Mesenteric fat pad (tissue), 1 donor: ENCODE measurements at places on chromosomes 6 and 20. TPM values are rescaled to one million over a fixed set of nuclear protein-coding genes. Genes with fewer than 3 reads are reported as not detected.
A peak's percentile ranks its signal among the peaks of the same experiment; 100 is the strongest.

GRCh38 chr20:2798095-2798805 is 2.2 kb downstream of the CPXM1 start:
- DNase-seq, result no peak

DNA sequence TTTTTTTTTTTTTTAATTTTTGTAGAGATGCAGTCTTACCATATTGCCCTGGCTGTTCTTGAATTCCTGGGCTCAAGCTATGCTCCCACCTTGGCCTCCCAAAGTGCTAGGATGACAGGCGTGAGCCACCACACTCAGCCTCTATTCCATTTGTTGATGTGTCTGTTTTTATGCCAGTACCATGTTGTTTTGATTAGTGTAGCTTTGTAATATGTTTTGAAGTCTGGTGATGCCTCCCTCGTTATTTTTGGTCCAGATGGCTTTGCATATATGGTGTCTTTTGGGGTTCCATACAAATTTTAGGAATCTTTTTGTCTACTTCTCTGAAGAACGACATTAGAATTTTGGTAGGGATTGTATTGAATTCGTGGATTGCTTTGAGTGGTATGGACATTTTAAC is 193.2 kb downstream of the ADGB start:
- DNase-seq, result no peak

The TFAP2A gene
- total RNA-seq, result 1.9 TPM

The MRPS10 gene
- total RNA-seq, result 32.1 TPM

The PLEKHG1 gene
- total RNA-seq, result 71.1 TPM

DNA sequence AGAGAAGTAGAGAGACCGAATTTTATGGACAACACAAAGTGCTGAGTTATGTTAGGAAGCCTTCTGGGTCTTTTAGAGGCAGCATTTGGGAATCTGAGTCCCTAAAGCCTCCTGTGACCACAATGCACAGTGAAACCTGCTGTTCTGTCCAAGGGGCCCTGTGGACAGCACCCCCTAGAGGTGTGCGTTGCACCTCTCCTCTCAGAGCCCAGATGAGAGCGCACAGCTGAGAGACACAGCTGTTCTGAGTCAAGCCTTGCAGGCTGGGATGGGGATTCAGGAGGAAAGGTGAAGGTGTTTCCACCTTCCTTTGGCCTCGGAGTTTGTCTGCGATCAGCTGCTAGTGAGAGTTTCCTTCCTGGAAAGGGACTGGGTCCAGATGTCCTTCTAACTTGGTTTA is 13.0 kb downstream of the PCK1 start:
- DNase-seq, result no peak

The PSORS1C2 gene
- total RNA-seq, result not detected

GRCh38 chr6:165146456-165146855 is 162.9 kb downstream of the C6orf118 start:
- DNase-seq, result no peak

DNA sequence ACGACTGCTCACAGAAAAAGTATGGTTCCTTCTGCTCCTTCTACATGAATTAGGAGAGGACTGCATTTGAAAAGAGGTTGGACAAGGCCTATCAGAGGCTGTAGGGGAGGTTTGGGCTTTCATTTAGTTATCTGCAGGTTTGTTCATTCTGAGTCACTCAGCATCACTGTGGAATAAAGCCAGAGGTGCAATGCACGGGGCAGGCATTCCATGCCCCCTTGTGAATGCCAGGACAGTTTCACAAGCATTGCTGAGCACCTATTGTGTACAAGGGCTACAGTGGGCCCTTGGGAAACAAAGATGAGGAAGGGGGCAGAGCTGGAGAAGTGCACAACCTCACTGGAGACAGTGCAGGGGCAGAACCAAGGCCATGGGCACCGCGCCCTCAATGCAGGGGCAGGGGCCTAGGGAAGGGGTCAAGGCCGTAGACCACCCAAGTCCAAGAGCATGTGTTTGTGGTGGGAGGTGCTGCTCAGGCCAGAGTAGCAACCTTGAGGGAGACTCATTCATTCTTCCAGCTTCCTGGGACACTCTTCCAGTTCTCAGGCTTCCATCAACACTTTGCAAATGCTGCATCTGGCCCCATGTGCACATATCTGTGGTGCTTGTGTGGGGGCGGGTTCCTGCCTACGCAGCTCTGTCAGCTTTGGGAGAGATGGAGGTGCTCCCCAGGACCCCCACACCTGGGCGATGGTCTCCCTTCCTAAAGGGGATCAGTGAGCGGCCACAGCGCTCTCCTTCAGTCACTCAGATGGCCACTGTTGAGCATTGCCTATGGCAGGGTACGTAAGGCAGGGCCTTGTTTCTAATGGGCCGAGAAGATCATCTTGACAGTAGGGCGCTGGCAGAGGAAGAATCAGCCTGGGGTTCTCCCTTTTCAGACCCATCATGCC is 204.5 kb downstream of the SYNDIG1 start:
- DNase-seq, result peak; percentile 84

The TBXT gene
- not detected for total RNA-seq

- DNase-seq, result no peak
Measured at GRCh38 chr6:48101290-48101689, 9.7 kb downstream of the PTCHD4 start.

The ENPP1 gene
- 32.1 TPM for total RNA-seq

The SULF2 gene
- total RNA-seq, result 68.7 TPM

The HDGFL1 gene
- not detected for total RNA-seq

- DNase-seq, result no peak
Measured at GRCh38 chr6:107228754-107229153, 113.4 kb upstream of the BEND3 start.

The OR2B6 gene
- total RNA-seq, result not detected

The FLRT3 gene
- total RNA-seq, result 0.06 TPM

- DNase-seq, result no peak
Measured at GRCh38 chr6:52371656-52372191, 9.8 kb downstream of the PAQR8 start.

DNA sequence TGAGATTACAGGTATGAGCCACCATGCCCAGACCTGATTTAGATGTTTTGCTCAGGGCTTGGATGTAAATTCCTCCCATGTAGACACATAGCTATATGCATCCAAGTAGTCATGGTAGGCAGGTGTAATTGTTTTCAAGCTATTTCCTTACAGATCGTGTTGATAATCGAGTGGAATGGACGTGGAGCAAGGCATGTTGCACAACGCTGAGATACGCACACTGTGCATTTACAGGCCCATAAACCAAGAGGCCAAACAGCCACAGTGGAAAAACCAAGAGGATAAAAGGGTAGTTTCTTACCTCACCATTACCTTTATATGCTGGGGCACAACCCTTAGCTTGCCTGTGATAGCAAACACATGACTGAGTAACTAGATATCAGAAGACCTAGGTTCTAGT is 51.0 kb upstream of the ADGRF1 start:
- no peak for DNase-seq

- DNase-seq, result no peak
Measured at GRCh38 chr6:18359237-18359885, 27.8 kb upstream of the RNF144B start.

DNA sequence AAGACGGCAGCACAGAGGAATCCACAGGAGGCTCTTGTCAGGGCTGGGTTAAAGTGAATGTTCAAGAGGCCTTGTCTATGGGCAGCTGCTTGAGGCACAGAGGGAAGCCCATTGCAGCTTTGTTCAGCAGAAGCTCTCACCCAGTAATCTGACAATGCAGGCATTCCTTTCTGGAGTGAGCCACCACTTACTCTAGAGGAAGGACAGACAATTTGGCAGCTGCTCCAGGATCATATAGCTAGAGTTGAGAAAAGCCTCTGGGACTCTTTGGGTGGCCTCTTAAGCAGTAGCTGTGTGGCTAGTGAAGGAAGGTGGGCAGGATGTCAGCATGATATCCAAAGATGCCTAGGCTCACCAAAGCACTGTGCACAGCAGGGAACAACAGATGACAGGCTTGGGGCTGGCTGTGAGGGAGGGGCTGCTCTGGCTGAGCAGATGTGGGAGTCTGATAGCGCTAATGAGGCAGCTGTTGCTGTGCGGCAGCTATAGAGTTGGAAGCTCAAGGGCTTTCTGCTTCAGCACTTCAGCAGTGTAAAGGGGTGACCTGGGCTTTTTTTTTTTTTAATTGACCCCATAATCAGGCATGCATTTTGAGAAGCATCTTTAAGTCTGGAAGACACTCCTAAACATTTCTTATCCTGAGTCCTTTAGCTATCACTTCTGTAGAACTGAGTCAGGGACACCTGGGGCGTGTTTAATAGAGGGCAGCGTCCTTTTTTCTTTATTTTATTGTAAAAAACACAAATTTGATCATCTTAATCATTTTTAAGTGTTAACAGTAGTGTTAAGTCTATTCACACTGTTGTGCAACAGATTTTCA is 27.2 kb downstream of the CMTR1 start:
- no peak for DNase-seq

The ULBP3 gene
- 3.0 TPM for total RNA-seq

- DNase-seq, result no peak
Measured at GRCh38 chr20:22515264-22515663, 69.1 kb downstream of the FOXA2 start.

GRCh38 chr6:137763886-137764285 is 103.2 kb upstream of the TNFAIP3 start:
- DNase-seq, result no peak

DNA sequence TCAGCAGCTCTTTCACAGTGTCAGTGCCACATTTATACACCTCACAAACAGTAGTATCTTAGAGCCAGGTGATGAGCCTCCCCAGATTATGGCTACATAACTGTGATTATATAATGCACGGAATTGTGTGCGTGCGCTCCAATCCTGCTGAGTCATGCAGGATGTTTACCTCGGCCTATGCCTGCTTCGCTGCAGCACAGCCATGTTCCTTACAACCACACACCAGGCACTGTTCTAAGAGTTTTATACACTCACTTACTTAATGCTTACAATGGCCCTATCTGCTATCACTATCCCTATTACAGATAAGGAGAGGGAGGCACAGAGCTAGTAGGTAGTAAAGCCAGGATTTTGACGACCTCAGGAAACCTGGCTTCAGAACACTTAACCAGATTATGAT is 7.3 kb downstream of the ZKSCAN3 start:
- DNase-seq, result no peak

The SPEF1 gene
- total RNA-seq, result not detected

DNA sequence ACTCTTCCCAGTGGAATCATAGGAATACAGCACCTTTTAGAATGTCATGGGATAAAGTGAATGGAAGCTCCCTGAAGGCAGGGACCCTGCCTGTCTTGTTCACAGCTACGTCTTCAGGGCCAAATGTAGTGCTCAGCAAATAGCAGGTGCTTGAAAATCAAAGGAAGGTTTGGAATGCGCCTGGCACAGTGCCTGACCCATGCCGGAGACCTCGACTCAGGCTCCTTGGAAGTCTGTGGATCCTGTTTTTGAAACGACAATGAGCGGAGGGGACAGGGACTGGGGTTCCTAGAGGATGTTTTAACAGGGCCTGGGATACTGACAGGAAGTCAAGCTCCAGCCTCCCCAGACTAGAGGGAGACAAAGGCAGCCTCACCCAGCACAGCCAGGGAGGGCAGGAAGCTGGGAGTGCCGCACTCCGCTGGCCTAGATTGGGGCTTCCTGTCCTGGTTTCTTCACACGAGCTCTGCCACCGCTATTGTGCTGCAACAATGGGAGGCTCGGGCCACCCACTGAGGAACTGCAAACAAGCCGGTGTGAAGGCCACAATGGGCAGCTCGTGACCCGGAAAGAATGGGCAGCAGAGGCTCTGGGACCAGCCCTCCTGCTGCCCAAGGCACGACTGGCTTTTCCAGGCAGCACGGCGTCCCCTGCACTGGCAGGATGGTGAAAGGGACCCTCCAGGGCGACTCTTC is 76.7 kb downstream of the PREX1 start:
- no peak for DNase-seq

- no peak for DNase-seq
Measured at GRCh38 chr6:28335040-28335563, 846 bp downstream of the ZSCAN31 start.

The MYT1 gene
- total RNA-seq, result not detected

GRCh38 chr20:58461899-58462298 is 53.3 kb downstream of the APCDD1L start:
- no peak for DNase-seq

GRCh38 chr6:137610702-137611101 is 116.5 kb upstream of the OLIG3 start:
- DNase-seq, result no peak

DNA sequence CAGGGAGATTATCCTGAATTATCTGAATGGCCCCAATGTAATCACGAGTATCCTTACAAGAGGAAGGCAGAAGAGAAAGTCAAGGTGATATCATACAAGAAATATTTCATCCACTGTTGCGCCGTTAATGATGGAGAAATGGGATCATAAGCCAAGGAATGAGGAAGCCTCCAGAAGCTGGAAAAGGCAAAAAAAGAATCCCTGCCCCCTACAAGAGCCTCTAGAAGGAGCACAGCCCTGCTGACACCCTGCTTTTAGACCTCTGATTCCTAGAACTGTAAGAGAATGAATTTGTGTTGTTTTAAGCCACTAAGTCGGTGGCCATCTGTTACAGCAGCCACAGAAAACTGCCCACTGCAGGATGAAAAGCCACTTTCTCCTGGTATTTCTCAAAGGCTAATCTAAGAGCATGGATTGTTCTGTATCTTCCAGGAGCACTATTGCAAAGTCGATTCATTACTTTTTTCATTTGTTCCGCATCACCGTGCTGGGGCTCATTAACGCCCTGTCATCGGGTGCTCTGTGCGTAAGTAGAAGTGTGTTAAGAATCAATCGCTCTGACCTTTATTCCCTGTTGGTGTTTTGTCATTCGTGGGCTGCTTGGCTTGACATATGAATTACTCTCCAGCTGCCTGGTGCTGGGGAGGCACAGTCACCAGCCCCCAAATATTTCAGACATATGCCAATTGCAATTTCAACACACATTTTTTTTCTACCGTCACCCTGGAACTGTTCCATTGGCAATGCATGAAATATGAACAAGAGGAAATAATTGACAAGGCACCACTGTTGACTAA is 117.0 kb downstream of the PCSK2 start:
- no peak for DNase-seq

The TRIM40 gene
- total RNA-seq, result not detected

- no peak for DNase-seq
Measured at GRCh38 chr6:11278207-11278559, 45.7 kb upstream of the NEDD9 start.

GRCh38 chr6:30490026-30490876 is 942 bp downstream of the HLA-E start:
- peak; percentile 93 for DNase-seq

The SMLR1 gene
- not detected for total RNA-seq

DNA sequence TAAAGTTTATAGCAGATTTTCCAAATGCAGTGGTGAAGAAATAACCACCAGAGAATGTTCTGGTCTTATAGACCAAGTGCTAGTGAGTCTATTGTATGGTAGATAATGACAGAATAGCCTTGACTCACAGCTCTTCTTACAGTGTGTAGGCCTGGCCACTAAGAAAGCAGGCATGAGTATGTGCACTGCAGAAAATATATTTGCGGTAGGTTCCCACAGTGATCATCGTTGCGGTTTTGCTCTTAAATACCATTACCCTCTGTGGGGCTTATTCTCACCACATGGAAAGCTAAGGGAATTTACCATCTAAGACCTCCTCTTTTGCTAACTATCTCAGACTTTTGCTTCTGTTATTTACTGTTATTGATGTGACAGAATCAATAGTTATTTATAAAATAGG is 212.3 kb upstream of the SYNDIG1 start:
- DNase-seq, result no peak

GRCh38 chr20:20295621-20296498 is 72.0 kb upstream of the INSM1 start:
- DNase-seq, result no peak

The PPIL6 gene
- total RNA-seq, result 2.3 TPM

The F13A1 gene
- total RNA-seq, result 346 TPM
